ENCODE measurements at places on chromosomes 5 and 9.

- no peak for DNase-seq
Measured at GRCh38 chr9:98518556-98518955, 190.2 kb downstream of the GABBR2 start.

GRCh38 chr5:61673007-61673735 is 341.1 kb downstream of the ZSWIM6 start:
- peak; percentile 84 for DNase-seq

DNA sequence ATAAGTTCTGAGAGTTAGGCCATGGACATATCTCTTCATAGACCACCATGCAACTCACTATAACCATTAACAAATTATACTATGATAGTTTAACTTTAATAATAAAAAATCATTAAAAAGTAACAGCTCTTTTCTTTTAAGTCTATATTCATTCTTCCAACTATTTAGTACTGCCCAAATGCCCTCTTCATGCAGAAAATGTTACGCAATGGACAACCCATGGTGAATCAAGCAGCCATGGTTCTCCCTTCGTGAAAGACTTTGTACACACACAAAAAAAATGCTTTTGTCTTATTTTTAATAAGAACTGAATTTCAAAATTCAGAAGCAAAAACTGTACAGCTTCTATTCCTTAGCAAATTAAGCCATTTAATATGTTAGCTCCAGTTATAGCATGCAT is 401.1 kb downstream of the EFNA5 start:
- no peak for DNase-seq

GRCh38 chr9:89351584-89352300 is 33.4 kb downstream of the SECISBP2 start:
- no peak for DNase-seq

- peak; percentile 94 for DNase-seq
Measured at GRCh38 chr9:93134015-93134739, at the start of gene NINJ1. TSS of gene NINJ1 (minus strand) at chr9:93134251. CDS start at chr9:93134217, 34 bp downstream.

- no peak for DNase-seq
Measured at GRCh38 chr5:168889039-168889438, 309.9 kb upstream of the PANK3 start.

DNA sequence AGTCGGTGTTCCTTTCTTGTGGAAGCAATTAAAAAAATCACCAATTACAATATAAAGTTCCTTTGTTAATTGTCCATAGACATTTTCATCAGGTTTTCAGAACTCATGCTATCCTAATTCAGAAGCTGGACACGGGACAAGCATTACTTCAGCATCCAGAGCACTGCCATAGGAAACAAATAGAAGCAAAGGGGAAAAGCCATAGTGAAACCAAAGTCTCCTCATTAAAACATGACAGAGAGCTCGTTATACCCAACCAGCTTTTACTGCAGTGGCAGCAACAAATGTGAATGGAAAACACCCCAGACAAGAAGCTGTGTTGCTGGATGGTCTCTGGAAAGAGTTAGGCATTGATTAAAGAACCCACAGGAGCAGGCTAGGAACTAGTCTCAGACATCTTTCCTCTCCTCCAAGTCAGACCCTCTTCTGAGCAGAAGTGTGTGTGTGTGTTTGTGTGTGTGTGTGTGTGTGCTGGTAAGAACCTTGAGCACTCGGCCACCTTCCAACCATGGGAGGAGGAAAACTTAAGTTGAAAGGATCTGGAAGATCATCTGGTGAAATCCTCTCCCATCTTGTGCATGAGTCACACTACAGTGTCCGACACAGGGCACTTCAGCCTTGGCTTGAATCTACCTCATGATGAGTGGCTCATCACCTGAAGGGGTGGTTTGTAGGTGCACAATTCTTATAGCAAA is 162.6 kb upstream of the ADAMTS16 start:
- no peak for DNase-seq

- DNase-seq, result peak; percentile 89
Measured at GRCh38 chr5:150320044-150320613, 17.4 kb upstream of the ARSI start.

- no peak for DNase-seq
Measured at GRCh38 chr5:54294097-54294667, 16.2 kb downstream of the ARL15 start.

DNA sequence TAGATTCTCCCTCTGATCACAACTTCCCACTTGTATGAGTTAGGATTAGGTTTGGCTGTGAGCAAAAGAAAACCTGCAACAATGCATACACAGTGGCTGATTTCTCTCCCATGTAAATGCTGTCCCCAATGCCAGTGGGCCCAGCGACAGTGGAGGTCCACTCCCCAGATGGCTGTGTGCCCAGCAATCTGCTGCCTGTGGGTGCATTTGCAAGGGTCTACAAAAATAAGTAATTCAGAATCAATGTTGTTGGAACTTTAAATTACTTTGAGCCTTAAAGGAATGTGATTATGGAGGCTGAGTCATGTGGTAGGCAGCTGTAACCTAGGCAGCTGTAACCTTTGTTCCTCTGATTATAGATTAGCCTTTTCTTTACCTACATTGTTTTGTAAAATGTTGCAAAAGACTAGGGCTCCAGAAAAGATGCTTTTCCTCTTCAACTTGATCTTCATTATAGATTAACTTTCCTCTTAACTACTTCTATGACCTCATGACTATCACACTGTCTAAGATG is 14.2 kb upstream of the MXD3 start:
- no peak for DNase-seq

DNA sequence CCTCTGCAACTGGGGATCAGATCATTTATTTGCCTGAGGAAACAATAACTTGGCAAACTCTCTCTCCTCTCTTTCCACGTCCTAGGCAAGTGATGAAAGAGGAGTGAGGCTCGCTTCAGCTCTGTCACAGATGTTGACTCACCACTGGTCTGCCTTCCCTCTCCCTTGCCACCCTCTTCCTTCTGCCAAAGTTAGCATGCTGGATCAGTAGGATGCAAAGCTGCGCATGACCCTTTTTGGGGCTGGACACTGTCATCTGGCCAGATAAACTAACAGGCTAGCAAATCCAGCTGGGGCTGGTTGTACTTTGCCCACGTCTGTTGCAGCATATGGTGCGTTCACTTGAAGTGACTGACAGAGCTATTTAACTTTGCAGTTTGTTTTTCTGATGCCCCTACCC is 36.2 kb upstream of the SMARCA2 start:
- DNase-seq, result no peak

GRCh38 chr9:84121991-84122523 is 141.5 kb downstream of the RMI1 start:
- no peak for DNase-seq

GRCh38 chr9:101601904-101602765 is 7.4 kb upstream of the PPP3R2 start:
- peak; percentile 76 for DNase-seq

DNA sequence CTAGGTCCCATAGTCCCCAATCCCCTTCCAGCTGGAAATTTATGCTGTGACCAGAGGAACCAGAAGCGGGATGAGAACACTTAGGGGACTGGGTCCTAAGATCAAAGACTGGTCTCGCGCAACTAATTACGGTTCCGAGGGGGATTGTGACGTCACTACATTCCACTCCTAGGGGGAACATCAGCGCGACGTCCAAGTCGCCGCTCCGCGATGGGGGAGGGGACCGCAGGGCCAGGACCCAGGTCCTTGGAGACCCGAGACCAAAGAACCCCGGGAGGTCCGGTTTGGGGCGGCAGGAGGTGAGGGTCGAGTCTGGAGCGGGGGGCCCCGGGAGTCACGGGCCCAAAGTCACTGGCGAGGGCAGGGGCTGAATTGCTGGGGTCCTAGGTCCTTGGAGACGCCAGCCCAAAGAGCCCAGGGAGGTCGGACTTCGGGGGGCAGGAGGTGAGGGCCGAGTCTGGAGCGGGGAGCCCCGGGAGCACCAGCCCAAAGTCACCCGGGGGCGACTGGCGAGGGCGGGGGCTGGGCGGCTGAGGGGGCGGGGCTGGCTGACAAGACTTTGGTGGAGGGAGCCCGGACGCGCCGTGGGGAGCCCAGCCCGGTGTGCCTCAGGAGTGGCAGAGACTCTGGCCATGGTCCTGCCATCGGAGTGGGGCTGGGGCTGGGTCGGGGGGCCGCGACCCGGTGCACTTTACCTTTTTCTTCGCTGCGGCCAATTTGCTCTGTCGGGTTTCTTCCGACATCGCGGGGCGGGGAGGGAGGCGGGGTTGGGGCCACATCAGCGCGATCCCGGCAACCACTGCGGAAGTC is at the start of gene GOLGA2:
GOLGA2 (minus strand) TSS at position 810 of the 810 bp plus-strand sequence; CDS start at position 779, 31 bp downstream.
- peak; percentile 80 for DNase-seq

GRCh38 chr5:151081431-151082281 is 822 bp upstream of the TNIP1 start:
- no peak for DNase-seq

GRCh38 chr9:127595611-127596010 is 16.5 kb upstream of the STXBP1 start:
- DNase-seq, result no peak

GRCh38 chr5:129630101-129630500 is 117.8 kb upstream of the MINAR2 start:
- no peak for DNase-seq

DNA sequence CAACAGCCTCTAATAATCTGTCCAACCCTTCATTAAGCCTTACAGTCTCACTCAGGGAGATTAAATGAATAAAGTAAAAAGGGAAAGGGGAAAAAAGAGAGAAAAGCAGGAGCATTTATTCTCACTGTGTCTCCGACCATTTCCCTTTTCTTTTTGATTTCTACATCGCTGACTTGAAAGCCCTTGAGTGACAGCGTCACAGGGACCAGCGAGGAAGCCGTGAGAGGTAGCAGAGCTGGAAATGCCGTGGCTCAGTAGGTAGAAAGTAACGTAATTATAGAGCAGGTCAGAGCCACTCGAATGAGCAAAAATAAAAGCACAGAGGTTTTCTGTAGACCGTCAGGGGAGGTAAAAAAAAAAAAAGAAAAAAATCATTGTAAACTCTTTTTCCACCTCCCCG is 52.4 kb downstream of the ASS1 start:
- DNase-seq, result no peak

DNA sequence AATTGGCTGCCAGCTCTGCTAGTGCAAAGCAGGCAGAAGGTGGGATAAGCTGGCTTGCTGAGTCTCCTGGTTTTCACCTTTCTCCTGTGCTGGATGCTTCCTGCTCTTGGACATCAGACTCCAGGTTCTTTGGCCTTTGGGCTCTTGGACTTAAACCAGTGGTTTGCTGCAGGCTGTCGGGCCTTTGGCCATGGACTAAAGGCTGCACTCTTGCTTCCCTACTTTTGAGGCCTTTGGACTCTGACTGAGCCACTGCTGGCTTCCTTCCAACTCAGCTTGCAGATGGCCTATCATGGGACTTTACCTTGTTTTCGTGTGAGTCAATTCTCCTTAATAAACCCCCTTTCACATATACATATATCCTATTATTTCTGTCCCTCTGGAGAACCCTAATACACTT is 1293.9 kb upstream of the CDH6 start:
- no peak for DNase-seq

DNA sequence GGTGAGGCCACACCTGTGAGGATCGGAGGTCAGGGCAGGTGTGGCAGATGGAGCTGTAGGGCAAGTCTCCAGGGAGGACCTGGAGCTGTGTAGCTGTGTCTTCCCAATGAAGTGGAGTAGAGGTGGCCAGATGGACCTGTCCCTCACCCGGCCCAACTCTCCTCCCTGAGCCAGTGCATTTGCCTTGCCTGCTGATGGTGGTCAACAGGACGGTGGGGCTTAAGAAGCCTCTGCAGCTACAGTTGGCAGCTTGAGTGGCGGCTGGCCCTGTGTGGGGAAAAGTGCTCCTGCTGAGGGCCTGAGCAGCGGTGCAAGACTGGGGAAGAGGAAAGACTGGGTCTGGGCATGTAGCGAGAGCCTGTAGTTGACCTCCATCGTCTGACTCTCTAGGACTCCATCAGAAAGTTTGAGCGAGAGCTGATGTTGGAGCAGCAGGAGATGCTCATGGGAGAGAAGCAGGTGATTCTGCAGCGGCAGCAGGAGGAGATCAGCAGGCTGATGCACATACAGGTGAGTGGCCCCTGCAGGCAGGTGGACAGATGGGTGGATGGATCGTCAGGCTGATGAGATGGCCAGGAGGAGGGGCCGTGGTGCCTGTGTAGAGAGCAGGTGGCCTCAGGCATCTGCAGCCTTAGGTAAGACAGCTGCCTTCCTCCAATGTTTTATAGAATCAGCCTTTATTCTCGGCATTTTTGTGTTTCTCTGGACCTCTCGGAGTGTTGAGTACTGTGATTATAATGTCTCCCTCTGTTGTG is 24.9 kb downstream of the PITX1 start:
- DNase-seq, result no peak

GRCh38 chr5:16855898-16856297 is 80.2 kb downstream of the MYO10 start:
- no peak for DNase-seq

- DNase-seq, result no peak
Measured at GRCh38 chr9:72579880-72580550, 58.6 kb downstream of the TMC1 start.

GRCh38 chr5:92081958-92082712 is 699.0 kb upstream of the ARRDC3 start:
- DNase-seq, result no peak

DNA sequence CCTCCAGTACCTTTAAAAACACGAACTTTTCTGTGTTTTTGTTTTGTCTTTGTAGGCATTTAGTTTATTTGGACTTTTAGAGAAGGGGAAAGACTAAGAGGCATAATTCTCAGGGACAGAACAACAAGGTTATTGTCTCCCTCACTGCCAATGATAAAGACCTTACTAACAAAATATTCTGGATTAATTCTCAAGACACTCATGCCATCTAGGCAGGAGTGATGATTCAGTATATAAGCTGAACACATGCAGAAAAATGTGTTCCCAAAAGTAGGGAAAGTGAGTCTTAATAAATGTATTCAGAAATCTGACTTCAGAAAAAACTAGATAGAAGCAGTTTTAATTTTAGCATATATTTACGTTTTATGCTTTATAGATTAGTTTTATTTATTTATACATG is 17.4 kb upstream of the ASPN start:
- DNase-seq, result no peak

- peak; percentile 94 for DNase-seq
Measured at GRCh38 chr5:78359831-78360673, at the start of gene SCAMP1. TSS of gene SCAMP1 (plus strand) at chr5:78360617. CDS start at chr5:78360672, 55 bp downstream.

- no peak for DNase-seq
Measured at GRCh38 chr5:3393122-3393919, 202.3 kb upstream of the IRX1 start.

DNA sequence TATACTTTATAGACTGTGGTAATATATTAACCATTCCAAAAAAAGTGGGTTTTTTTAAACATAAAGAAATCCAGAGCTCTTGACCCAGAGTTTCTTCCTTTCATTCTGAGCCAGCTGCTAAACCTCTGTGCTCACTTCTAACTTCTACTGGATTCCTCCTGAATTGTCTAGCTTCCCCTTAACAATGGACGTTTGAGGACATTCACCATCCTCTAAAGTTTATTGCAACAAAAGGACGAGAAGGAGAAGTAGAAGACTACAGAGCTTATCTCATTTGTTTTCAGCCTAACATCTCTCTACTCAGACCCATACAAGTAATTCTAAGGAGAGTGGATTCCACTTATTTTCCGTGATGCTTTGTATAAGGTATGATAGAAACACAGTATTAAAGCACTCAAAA is 284.2 kb downstream of the MAST4 start:
- no peak for DNase-seq

DNA sequence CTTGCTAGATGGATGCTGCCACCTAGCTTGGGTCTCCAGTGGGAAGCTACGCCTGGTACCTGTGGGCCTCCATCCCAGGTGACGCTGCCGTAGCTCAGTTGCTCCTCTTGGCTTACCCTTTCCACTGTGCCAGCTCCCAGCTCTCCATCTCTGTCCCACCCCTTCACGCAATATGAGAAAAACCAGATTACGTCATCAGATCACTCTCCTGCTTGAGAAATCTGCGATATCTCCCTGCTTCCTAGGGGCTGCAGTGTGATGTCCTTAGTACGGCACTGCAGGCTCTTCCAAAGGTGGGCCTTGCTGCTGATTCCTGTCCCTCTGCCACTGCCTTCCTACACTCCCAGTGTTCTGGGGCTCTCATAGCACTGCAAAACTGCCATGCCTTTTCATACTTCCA is 28.9 kb downstream of the NSG2 start:
- DNase-seq, result no peak
